Effector memory CD4-positive, alpha-beta T cell (primary cell): ENCODE measurements at places on chromosomes 12 and 14.

- H3K27me3 ChIP-seq = peaks cover 3% of the 10 kb centered on the region
- no peak for DNase-seq
- no peak overlapping the region for H3K27ac ChIP-seq
- no peaks in the 10 kb centered on the region for H3K36me3 ChIP-seq
- no peaks in the 10 kb centered on the region for H3K4me1 ChIP-seq
These were observed 119.3 kb downstream of the HMGA2 start for GRCh38 chr12:65943388-65944137.

DNA sequence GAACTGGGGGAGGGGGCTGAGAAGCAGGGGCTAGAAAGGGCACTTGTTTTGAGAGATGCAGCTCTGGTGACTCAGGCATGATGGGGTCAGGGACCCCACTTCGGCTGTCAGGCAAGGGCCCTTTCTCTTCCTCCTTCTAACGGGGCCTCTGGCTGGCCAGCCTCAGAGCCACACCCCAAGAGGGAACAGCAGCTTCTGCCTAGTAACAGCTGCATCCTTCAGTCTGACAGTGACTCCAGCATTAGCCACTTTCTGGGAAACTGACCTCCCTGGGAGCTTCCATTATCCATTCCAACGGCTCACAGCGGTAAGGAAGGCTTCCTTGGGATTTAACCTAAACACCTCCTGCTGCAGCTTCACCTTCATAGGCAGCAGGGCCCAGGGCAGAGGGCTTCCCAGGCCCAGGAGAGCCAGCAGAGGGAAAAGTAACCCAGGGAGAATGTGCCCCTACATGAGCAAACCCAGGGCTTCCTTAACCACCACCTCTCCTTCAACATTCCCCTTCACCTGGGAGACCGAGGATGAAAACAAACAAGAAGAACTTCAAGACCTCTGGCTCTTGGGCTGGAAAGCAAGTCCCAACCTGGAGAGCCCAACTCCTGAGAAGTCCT lies 2.7 kb downstream of the NCKAP5L start:
- no peak overlapping the region for H3K4me3 ChIP-seq
- H3K27me3 ChIP-seq = no peaks in the 10 kb centered on the region
- H3K36me3 ChIP-seq = no peaks in the 10 kb centered on the region
- no peak overlapping the region for H3K27ac ChIP-seq
- DNase-seq = no peak
- H3K4me1 ChIP-seq = peaks cover 28% of the 10 kb centered on the region

- no peak overlapping the region for H3K27ac ChIP-seq
- H3K36me3 ChIP-seq = no peaks in the 10 kb centered on the region
- no peaks in the 10 kb centered on the region for H3K4me1 ChIP-seq
- no peak for DNase-seq
- no peaks in the 10 kb centered on the region for H3K27me3 ChIP-seq
These were observed 240.5 kb upstream of the DAAM1 start for GRCh38 chr14:58947814-58948445.

DNA sequence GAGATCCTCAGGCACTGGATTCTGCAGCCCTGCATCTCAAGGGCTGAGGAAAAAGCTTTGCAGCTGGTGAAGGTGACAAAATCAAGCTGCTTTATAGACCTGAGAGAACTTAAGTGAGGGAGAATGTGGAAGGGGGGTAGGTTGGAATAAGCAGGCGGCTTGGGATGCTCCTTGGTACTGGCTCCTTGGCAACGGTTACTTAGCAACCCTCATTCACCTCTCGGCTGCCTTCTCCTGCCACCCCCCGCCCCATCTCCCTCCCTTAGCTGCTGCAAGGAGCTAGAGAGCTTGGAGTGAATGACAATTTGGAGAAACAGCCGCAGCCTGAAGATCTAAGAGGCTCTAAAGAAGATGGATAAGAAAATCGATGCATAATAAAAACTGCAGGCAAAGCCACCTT lies 44.1 kb upstream of the CISTR start:
- no peaks in the 10 kb centered on the region for H3K36me3 ChIP-seq
- H3K27me3 ChIP-seq = peaks cover 4% of the 10 kb centered on the region
- no peak for DNase-seq
- H3K27ac ChIP-seq = no peak overlapping the region
- no peak overlapping the region for H3K4me3 ChIP-seq
- H3K4me1 ChIP-seq = no peaks in the 10 kb centered on the region

- H3K36me3 ChIP-seq = no peaks in the 10 kb centered on the region
- no peaks in the 10 kb centered on the region for H3K4me1 ChIP-seq
- no peak overlapping the region for H3K27ac ChIP-seq
- no peaks in the 10 kb centered on the region for H3K27me3 ChIP-seq
- DNase-seq = no peak
- no peak overlapping the region for H3K4me3 ChIP-seq
These were observed 171.7 kb downstream of the SLC5A8 start for GRCh38 chr12:101038289-101038871.

GRCh38 chr14:105491366-105491973 lies 424 bp downstream of the TEDC1 start:
- H3K36me3 ChIP-seq = no peaks in the 10 kb centered on the region
- peak; percentile 83 for DNase-seq
- peaks cover 30% of the 10 kb centered on the region for H3K4me1 ChIP-seq

GRCh38 chr14:41607304-41607775 lies 664 bp downstream of the LRFN5 start:
- no peak for DNase-seq
- H3K27ac ChIP-seq = no peak overlapping the region
- H3K27me3 ChIP-seq = peaks cover 27% of the 10 kb centered on the region
- no peaks in the 10 kb centered on the region for H3K36me3 ChIP-seq
- peaks cover 8% of the 10 kb centered on the region for H3K4me1 ChIP-seq

DNA sequence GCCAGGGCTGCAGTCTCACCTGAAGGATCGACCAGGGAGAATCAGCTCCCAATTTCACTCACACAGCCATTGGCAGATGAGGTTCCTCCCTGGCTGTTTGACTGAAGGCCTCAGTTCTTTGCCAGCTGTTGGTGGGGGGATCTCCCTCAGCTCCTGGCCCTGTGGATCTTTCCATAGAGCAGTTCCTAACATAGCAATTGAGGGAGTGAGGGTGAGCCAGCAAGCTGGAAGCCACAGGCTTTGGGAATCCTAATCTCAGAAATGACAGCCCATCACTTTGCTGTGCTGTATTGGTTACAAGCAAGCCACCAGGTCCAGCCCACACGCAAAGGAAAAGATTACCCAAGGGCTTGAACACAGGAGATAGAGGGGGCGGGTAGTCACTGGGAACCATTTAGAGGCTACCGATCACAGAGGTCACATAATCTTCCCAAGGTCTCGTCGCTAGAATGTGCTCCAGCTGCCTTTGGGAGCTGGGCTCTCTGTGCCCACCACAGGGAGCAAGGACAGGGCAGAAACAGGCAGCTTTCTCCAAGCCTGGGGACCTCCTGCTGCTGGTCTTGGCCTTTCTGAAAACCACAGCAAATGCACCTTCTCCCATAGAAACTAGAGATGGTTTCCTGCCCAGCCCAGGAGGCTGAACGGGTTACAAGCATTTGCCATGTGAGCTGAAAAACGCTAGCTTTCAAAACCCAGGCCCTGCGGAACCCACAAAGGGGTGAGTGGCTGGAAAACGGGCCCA lies 4.6 kb upstream of the OTUB2 start:
- DNase-seq = no peak
- H3K27me3 ChIP-seq = no peaks in the 10 kb centered on the region
- no peaks in the 10 kb centered on the region for H3K36me3 ChIP-seq
- no peak overlapping the region for H3K4me3 ChIP-seq
- no peak overlapping the region for H3K27ac ChIP-seq

DNA sequence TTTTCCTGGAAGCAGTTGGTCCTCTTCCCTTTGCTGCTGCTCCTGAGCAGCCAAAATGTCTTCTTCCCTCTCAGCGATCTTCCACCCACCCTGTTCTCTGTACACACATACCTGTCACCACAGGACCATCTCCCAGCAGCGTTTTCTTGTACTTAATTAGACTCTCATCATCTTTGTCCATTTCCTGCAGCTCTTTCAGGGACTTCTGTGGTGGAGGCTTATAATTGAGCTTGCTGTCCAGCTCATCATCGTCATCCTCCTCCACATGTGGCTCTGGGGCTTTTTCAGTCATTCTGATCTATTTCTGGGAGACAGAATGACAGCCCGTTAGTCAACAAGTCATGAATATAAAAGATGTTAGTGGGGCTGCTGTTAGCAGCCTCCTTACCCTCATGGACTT lies 11.0 kb downstream of the ARHGDIB start:
- H3K27me3 ChIP-seq = no peaks in the 10 kb centered on the region
- H3K4me1 ChIP-seq = peaks cover 76% of the 10 kb centered on the region
- H3K27ac ChIP-seq = peak overlapping the region; percentile 90
- H3K36me3 ChIP-seq = peaks cover 47% of the 10 kb centered on the region

DNA sequence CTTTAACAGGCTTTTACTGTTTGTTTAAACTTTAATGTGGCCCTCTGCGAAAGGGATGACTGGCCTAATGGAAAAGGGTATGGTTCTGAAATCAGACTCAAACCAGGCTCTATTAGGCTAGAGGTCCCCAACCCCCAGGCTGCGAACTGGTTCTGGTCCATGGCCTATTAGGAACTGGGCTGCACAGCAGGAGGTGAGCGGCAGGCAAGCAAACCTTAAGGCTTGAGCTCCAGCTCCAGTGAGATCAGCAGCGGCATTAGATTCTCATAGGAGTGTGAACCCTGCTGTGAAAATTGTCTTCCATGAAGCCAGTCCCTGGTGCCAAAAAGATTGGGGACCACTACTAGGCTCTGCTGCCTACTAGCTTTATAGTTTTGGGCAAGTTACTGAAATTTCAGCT lies 11.1 kb downstream of the GALNT4 start:
- H3K36me3 ChIP-seq = no peaks in the 10 kb centered on the region
- H3K27me3 ChIP-seq = no peaks in the 10 kb centered on the region
- no peak overlapping the region for H3K27ac ChIP-seq
- no peaks in the 10 kb centered on the region for H3K4me1 ChIP-seq
- DNase-seq = no peak

- H3K36me3 ChIP-seq = no peaks in the 10 kb centered on the region
- DNase-seq = no peak
- H3K4me1 ChIP-seq = no peaks in the 10 kb centered on the region
- H3K27me3 ChIP-seq = no peaks in the 10 kb centered on the region
- no peak overlapping the region for H3K27ac ChIP-seq
- no peak overlapping the region for H3K4me3 ChIP-seq
These were observed 235.3 kb upstream of the FOXN3 start for GRCh38 chr14:89652352-89652751.

- DNase-seq = no peak
- H3K4me3 ChIP-seq = no peak overlapping the region
- peaks cover 2% of the 10 kb centered on the region for H3K27me3 ChIP-seq
- H3K36me3 ChIP-seq = no peaks in the 10 kb centered on the region
These were observed 73.7 kb upstream of the CISTR start for GRCh38 chr12:53825246-53826081.

GRCh38 chr14:75723716-75724115 lies 62.7 kb downstream of the TTLL5 start:
- peaks cover 11% of the 10 kb centered on the region for H3K36me3 ChIP-seq
- no peaks in the 10 kb centered on the region for H3K27me3 ChIP-seq
- no peak overlapping the region for H3K27ac ChIP-seq
- no peaks in the 10 kb centered on the region for H3K4me1 ChIP-seq
- no peak overlapping the region for H3K4me3 ChIP-seq
- DNase-seq = no peak

GRCh38 chr12:49865109-49865781 lies 22.3 kb upstream of the BCDIN3D start:
- no peak for DNase-seq
- H3K27ac ChIP-seq = no peak overlapping the region
- no peaks in the 10 kb centered on the region for H3K36me3 ChIP-seq

DNA sequence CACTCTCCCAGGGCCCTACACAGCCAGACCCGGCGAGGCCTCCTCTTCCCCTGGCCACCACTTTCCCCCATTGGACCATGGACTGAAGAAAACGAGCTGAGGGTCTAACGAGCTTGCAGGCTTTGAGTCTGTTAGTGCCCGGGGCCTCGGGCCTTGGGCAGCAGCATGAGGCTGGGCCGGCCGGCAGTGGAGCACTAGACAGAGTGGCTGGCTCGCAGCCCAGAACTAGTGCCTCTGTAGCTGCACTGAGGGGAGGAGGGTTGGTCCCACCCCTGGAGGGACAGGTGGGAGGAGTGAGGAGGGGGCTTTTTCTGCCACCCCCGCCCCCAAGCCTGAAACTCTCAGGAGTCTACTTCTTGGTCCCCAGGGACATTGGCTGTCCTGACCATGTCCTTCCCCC lies 38.7 kb downstream of the SLC6A12 start:
- H3K27me3 ChIP-seq = peaks cover 3% of the 10 kb centered on the region
- H3K36me3 ChIP-seq = no peaks in the 10 kb centered on the region
- H3K4me1 ChIP-seq = no peaks in the 10 kb centered on the region
- H3K27ac ChIP-seq = no peak overlapping the region
- no peak for DNase-seq

- no peak for DNase-seq
- no peaks in the 10 kb centered on the region for H3K36me3 ChIP-seq
- H3K4me3 ChIP-seq = no peak overlapping the region
- H3K27me3 ChIP-seq = no peaks in the 10 kb centered on the region
- H3K27ac ChIP-seq = no peak overlapping the region
- H3K4me1 ChIP-seq = peaks cover 6% of the 10 kb centered on the region
These were observed 173.2 kb upstream of the MYL2 start for GRCh38 chr12:111093428-111094142.

GRCh38 chr14:65847075-65847847 lies 434.7 kb downstream of the FUT8 start:
- peak; percentile 76 for DNase-seq
- peaks cover 70% of the 10 kb centered on the region for H3K4me1 ChIP-seq
- H3K27me3 ChIP-seq = no peaks in the 10 kb centered on the region
- peak overlapping the region; percentile 15 for H3K4me3 ChIP-seq
- H3K27ac ChIP-seq = peak overlapping the region; percentile 76
- H3K36me3 ChIP-seq = no peaks in the 10 kb centered on the region

DNA sequence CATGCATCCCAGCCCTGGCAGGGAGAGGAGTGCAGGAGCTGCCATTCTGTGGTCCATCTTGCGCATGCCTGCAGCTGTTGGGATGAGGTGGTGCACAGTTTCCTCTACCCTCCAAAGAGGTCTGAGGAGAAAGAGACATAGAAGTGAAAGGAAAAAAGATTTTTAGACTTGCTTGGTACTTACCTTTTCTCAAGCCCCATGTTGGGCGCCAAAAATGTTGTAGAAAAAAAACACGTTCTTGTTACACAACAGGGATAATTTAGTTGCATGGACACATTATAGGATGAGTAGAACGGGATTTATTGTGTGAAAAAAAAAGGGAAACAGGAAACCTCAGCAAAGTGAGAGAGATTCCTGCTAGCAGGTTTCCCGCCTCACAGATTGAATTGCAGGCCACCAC lies 244.4 kb upstream of the GARIN2 start:
- H3K4me3 ChIP-seq = no peak overlapping the region
- no peaks in the 10 kb centered on the region for H3K27me3 ChIP-seq
- H3K4me1 ChIP-seq = no peaks in the 10 kb centered on the region

- H3K4me1 ChIP-seq = no peaks in the 10 kb centered on the region
- no peaks in the 10 kb centered on the region for H3K27me3 ChIP-seq
- no peak overlapping the region for H3K27ac ChIP-seq
- DNase-seq = no peak
- H3K36me3 ChIP-seq = no peaks in the 10 kb centered on the region
- H3K4me3 ChIP-seq = no peak overlapping the region
These were observed 13.0 kb upstream of the OR6J1 start for GRCh38 chr14:22656945-22657731.

GRCh38 chr14:33348510-33348909 lies 409.8 kb downstream of the NPAS3 start:
- no peak overlapping the region for H3K4me3 ChIP-seq
- no peaks in the 10 kb centered on the region for H3K4me1 ChIP-seq
- no peak for DNase-seq
- H3K36me3 ChIP-seq = no peaks in the 10 kb centered on the region
- no peak overlapping the region for H3K27ac ChIP-seq

GRCh38 chr12:19778172-19778571 lies 338.9 kb downstream of the AEBP2 start:
- no peaks in the 10 kb centered on the region for H3K36me3 ChIP-seq
- no peaks in the 10 kb centered on the region for H3K27me3 ChIP-seq
- H3K4me3 ChIP-seq = no peak overlapping the region

GRCh38 chr12:93387780-93388179 lies 10.1 kb downstream of the NUDT4 start:
- no peaks in the 10 kb centered on the region for H3K4me1 ChIP-seq
- H3K27ac ChIP-seq = no peak overlapping the region
- no peaks in the 10 kb centered on the region for H3K36me3 ChIP-seq
- no peak overlapping the region for H3K4me3 ChIP-seq
